ENCODE measurements at places on chromosomes 13 and 19. TPM values are rescaled to one million over a fixed set of nuclear protein-coding genes. Genes with fewer than 3 reads are reported as not detected.

MEX3D gene
- total RNA-seq, result 89.2 TPM

PLPPR2 gene
- 51.2 TPM for total RNA-seq

SMIM44 gene
- total RNA-seq, result not detected

GRCh38 chr13:34214686-34215085 is 396.7 kb downstream of the RFC3 start:
- DNase-seq, result no peak

- no peak for DNase-seq
Measured at GRCh38 chr13:33202644-33203169, 82.8 kb downstream of the STARD13 start.

All from PC-3 (cell line).